Mesendoderm (in vitro differentiated cells): ENCODE measurements at places on chromosomes 2 and 18.

GRCh38 chr2:10193851-10194820 lies 71.6 kb downstream of the RRM2 start:
- DNase-seq, result no peak

DNA sequence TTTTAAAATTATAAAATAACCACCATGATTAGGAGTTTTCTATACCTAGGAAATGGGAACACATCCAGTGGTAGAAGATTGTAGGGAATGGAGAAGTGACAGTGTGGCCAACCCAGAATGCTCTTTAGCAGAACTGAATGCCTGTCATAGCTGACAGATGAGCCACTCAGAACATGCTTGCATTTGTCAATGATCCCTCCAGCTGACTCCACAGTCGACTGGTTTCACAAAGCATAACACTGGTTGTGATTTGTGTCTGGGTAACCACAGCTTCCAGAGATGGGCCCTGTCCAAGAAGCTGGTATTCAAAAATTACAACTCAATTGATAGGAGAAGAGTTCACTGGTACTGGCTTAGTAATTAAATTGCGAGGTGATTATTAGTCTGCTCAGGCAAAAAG lies 9.0 kb upstream of the CTIF start:
- peak; percentile 82 for DNase-seq

GRCh38 chr18:42330296-42330695 lies 375.3 kb downstream of the PIK3C3 start:
- peak; percentile 49 for DNase-seq

DNA sequence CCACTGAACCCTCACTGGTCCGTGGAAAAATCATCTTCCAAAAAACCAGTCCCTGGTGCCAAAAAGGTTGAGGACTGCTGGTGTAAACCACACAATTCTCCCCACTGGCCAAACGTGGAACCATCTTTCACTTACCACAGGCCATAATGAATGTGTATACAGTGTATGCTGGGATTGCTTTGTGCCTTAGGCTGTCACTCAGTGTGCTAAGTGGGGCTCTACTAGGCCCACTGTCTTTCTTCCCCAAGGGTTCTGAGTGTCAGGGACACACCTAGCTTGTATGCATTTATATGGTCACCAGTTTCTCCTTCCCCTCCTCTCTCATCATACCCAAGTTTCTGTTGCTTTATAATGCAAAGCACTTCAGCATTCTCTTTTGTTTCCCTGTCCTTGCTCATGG lies 27.2 kb downstream of the SCYGR8 start:
- DNase-seq, result no peak

DNA sequence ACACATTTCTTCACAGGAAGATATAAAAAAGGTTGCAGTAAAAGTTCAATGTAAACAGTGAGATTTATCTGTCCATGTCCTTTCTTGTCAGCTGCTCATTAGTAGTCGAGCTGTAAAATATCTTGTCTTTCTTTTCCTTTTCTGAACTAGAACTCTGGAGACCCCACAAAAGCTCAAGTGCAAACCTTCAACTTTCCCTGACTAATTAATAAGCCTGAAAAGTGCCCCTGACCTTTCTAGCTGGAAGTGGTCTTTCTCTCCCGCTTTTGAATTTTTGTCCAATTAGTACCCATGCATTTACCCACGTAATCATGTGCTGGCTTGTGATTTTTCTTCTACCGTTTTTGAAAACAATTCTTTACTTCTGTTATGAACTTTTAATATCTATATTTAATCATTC lies 63.6 kb upstream of the EHBP1 start:
- DNase-seq, result no peak

DNA sequence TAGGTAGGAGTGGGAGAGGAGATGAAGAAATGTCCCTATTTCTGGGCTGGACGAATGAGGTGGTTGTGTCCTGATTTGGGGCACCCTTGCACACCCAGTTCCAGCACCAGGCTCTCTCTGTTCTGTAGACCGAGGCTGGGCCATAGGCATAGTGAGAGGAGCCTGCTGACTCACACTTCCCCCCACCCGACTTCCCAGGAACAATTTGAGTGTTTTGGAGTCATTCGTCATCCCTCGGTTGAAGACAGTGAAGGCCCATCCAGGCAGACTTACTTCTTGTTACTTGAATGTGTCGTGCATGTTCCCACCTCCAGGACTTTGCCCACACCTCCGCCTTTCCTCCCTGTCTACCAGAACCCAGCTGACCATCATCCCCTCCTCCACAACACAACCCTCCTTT lies 179.1 kb downstream of the HAUS1 start:
- peak; percentile 62 for DNase-seq

- no peak for DNase-seq
These were observed 115.8 kb downstream of the C2orf74 start for GRCh38 chr2:61277756-61278155.

- peak; percentile 82 for DNase-seq
These were observed 2.0 kb downstream of the NAGK start for GRCh38 chr2:71070294-71071093.

GRCh38 chr2:237355701-237356100 lies 58.3 kb downstream of the COL6A3 start:
- no peak for DNase-seq

GRCh38 chr2:65420712-65421431 lies 11.5 kb downstream of the SPRED2 start:
- DNase-seq, result peak; percentile 81

DNA sequence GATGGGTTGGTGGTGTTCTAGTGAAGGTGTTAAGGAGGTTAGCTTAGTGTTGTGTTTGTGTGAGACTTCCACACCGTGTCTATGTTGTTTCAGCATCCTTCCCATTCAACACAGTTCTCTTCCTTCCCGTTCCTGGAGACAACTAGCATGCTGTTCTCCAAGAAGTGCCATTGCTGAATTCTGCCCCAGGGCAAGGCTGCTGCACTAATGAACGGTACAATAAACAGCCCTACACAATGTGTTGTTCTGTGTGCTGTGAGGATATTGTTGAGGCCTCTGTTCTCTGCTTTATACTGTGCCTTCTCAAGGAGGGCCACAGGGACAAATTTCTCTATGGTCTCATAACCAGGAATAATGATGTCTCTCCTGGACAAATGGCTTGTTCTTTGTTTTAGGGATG lies 39.8 kb upstream of the ZEB2 start:
- no peak for DNase-seq

DNA sequence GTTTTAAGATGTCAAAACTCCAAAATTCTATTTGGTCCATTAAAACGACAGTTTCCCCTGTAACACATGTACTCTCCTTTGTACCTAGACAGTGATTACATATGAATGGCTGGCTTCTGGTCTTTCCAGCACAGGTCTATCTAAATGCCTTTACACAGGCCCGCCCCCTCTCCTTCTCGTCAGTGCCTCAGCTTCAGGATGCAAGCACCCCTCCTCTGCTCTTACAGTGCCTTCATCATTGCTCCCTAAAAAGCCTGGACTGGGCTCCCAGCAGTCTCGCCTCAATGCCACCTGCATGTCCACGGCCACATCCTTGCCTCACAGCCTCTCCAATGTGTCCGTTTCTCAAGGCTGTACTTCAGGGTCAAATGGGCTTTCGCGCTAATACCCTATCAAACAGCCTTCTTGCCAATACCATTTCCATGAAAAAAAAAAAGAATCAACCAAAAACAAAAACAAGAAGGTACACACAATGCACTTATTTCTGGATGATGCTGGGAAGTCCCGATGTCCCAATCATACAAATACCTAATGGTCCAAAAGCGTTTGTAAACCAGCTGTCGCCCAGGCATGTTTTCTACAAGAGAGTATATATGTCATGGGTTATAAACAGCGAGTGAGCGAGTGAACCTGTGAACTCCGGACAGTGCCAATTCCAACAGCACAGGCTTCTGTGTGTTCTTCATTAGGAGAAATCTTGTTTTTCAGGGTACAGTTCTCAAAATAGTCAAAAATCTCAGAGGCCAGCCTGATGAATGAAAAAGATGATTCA lies 77.2 kb downstream of the EIPR1 start:
- DNase-seq, result no peak

DNA sequence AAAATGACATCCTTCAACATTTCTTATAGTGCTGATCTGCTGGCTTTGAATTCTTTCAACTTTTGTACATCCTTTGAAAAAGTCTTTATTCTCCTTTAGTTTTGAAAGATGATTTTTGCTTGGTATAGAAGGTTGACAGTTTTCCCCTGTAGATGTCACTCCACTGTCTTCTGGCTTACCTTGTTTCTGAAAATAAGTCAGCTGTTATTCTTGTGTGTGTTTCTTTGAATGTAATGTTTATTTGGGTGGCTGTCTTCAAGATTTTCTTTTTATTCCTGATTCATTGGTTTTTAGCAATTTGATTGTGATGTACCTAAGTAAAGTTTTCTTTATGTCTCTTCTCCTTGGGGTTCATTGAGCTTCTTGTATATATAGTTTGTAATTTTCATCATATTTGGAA lies 47.6 kb downstream of the ACTR3 start:
- DNase-seq, result no peak

GRCh38 chr2:64017811-64018700 lies 1.2 kb downstream of the VPS54 start:
- peak; percentile 31 for DNase-seq
